ENCODE measurements at places on chromosomes 1 and 21.

DNA sequence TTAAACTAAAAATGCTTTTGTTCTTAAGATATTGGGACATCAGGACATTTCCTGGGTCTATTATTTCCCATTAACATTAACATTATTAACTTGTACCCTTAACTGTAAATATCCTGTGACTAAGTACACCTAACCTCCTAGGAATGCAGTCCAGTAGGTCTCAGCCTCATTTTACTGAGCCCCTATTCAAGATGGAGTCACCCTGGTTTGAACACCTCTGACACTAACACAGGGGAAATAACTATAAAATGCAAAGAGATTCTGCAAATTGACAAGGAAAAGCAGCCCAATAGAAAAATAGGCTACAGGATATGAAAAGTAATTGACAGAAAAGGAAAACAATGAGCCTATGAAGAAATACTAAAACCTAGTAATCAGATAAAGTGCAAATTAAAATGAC, 11.6 kb upstream of the NCMAP start:
- DNase-seq: no peak

DNA sequence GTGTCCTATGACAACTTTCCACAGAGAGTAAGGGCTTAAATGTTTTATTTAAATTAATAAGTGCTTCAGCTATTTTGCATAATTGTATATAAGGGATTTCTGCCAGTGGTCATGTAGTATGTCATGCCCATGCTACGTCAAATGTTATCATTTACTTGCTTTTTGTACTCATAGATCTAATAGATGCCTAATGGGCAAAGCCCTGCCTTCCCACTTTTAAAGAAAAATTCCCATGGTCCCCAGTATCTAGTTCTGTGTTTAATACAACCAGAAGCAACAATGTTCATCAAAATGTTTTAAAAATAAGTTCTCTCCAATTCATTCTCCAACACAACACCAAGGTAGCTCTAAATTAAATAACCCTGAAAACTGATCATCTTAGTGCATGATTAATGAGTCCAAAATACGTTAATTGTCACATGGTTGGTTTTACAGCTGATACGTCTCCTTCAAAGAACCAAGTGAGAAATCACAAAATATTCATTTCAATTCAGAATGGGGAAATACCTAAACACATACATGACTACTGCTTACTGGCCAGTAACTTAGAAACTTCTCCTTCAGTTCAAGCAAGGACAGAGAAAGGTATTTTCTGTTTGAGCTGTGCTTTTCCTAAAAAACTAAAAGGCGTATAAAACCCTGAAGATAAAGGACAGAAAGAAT, 49.1 kb upstream of the SDC3 start:
- no peak for DNase-seq

GRCh38 chr1:59664166-59664565, 150.6 kb upstream of the HOOK1 start:
- DNase-seq: no peak

- DNase-seq: no peak
Measured at GRCh38 chr1:88399690-88400089, 284.4 kb upstream of the PKN2 start.

GRCh38 chr1:31788825-31789256, 24.7 kb upstream of the ADGRB2 start:
- no peak for DNase-seq

All from hematopoietic multipotent progenitor cell treated with erythropoietin and hydrocortisone succinate and interleukin-3 and kit ligand, for 4 days (in vitro differentiated cells).